ENCODE measurements at places on chromosomes 12 and 14. TPM values are rescaled to one million over a fixed set of nuclear protein-coding genes. Genes with fewer than 3 reads are reported as not detected.
A peak's percentile ranks its signal among the peaks of the same experiment; 100 is the strongest.

- peak overlapping the region; percentile 91 for H3K27ac ChIP-seq
- H3K36me3 ChIP-seq = no peaks in the 10 kb centered on the region
Observed at GRCh38 chr14:103384450-103385151, 614 bp upstream of the MARK3 start.

DNA sequence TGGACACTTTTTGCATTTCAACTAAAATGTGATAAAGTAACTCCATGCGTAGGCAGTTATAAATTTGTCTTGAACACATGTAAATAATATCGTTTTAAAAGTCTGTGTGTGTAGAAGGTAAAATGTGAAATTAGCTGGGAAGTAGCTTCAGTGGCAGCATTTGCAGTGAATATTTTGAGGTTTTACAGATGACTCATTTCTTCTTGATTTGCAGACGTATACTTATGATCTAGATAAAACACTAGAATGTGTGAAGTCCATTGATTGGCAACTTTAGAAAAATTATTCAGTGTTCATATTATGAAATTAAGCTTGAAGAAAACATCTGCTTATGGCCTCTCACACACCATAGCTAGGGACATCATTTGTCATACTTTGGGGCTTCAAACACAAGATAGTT, 788.6 kb upstream of the NOVA1 start:
- no peaks in the 10 kb centered on the region for H3K4me1 ChIP-seq
- H3K27ac ChIP-seq = no peak overlapping the region
- DNase-seq = no peak
- no peaks in the 10 kb centered on the region for H3K27me3 ChIP-seq

GRCh38 chr12:11663130-11663529, 13.7 kb downstream of the ETV6 start:
- no peak overlapping the region for H3K4me3 ChIP-seq
- DNase-seq = peak; percentile 25
- no peaks in the 10 kb centered on the region for H3K27me3 ChIP-seq
- no peaks in the 10 kb centered on the region for H3K4me1 ChIP-seq
- H3K36me3 ChIP-seq = no peaks in the 10 kb centered on the region

- no peak overlapping the region for H3K4me3 ChIP-seq
- H3K36me3 ChIP-seq = no peaks in the 10 kb centered on the region
- no peak overlapping the region for H3K27ac ChIP-seq
Observed at GRCh38 chr12:114790276-114790675, 106.3 kb upstream of the TBX3 start.

- H3K27me3 ChIP-seq = no peaks in the 10 kb centered on the region
- no peaks in the 10 kb centered on the region for H3K4me1 ChIP-seq
- H3K36me3 ChIP-seq = no peaks in the 10 kb centered on the region
- H3K4me3 ChIP-seq = no peak overlapping the region
- no peak overlapping the region for H3K27ac ChIP-seq
Observed at GRCh38 chr12:120925740-120926563, 21.8 kb upstream of the SPPL3 start.

GRCh38 chr14:77172916-77173315, 8.7 kb upstream of the TMEM63C start:
- H3K4me3 ChIP-seq = no peak overlapping the region
- DNase-seq = no peak
- H3K36me3 ChIP-seq = no peaks in the 10 kb centered on the region
- no peaks in the 10 kb centered on the region for H3K27me3 ChIP-seq
- H3K27ac ChIP-seq = no peak overlapping the region

DNA sequence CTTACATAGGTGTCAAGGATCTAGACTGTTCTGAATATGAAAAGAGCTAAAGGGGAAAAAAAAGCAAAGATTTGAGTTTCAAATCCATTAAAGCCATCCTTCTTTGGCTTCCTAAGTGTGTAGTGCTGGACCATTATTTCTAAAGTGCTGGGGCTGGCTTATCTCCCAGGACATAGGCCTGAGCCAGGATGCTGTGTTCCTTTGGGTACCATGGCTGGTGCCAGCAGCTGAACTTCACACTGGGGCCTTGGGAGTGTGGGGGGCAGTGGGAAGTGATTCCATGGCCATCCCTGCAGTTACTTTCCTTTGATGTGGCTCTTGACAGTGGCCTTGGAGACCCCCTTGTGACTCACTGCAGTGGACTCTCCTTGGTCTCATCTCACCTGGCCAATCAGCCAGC, 20.8 kb downstream of the PRMT8 start:
- no peak overlapping the region for H3K4me3 ChIP-seq
- H3K4me1 ChIP-seq = no peaks in the 10 kb centered on the region
- no peak for DNase-seq
- no peaks in the 10 kb centered on the region for H3K27me3 ChIP-seq
- H3K36me3 ChIP-seq = no peaks in the 10 kb centered on the region

GRCh38 chr12:22318108-22318737, 16.3 kb downstream of the ST8SIA1 start:
- H3K27me3 ChIP-seq = no peaks in the 10 kb centered on the region
- no peak overlapping the region for H3K4me3 ChIP-seq
- no peaks in the 10 kb centered on the region for H3K4me1 ChIP-seq
- no peak overlapping the region for H3K27ac ChIP-seq

- H3K36me3 ChIP-seq = no peaks in the 10 kb centered on the region
- peak overlapping the region; percentile 30 for H3K27ac ChIP-seq
- no peaks in the 10 kb centered on the region for H3K4me1 ChIP-seq
- DNase-seq = peak; percentile 2
Observed at GRCh38 chr14:101761881-101762529, 496 bp downstream of the PPP2R5C start.

DNA sequence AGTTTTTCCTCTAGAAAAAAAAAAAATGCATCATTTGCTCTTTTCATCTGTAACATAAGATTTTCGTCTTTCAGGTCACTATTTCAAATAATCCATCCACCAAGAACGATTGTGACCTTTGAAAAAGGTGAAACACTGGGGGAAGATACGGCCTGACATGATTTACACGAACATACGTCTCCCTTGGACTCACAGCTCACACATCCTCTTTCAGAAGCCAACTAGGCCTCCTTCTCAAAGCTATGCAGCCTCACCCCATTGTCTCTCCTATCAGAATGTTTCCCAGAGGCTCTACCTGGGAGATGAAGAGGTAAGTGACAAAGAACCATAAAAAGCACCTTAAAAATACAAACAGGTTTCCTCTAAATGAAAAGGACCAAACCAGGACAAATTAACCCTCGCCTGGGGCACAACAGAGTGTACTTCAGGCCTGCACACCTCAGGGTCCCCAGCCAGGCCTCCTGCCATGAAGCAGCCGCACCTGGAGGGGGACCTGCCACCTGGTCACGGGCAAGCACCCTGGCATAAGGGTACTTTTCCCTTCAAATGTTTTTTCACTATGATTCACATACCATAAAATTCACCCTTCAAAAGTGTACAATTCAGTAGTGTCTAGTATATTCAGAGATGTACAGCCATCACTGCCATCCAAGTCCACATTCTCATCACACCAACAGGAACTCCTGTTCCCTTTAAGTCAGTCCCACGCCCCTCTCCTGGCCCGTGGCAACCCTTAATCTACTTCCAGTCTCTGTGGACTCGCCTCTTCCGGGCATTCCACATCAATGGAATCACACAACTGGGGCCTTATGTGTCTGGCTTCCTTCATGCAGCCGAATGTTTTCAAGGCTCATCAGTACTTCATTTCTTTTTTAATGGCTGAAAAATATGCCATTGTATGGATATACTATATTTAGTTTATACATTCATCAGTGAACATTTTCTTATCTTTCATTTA, 5.4 kb downstream of the SLC15A4 start:
- peaks cover 3% of the 10 kb centered on the region for H3K36me3 ChIP-seq
- DNase-seq = peak; percentile 85
- no peak overlapping the region for H3K4me3 ChIP-seq
- peak overlapping the region; percentile 64 for H3K27ac ChIP-seq
- H3K27me3 ChIP-seq = no peaks in the 10 kb centered on the region

GRCh38 chr12:25054783-25055144, 105.9 kb upstream of the BCAT1 start:
- peaks cover 3% of the 10 kb centered on the region for H3K27me3 ChIP-seq
- H3K36me3 ChIP-seq = no peaks in the 10 kb centered on the region
- H3K27ac ChIP-seq = no peak overlapping the region

DNA sequence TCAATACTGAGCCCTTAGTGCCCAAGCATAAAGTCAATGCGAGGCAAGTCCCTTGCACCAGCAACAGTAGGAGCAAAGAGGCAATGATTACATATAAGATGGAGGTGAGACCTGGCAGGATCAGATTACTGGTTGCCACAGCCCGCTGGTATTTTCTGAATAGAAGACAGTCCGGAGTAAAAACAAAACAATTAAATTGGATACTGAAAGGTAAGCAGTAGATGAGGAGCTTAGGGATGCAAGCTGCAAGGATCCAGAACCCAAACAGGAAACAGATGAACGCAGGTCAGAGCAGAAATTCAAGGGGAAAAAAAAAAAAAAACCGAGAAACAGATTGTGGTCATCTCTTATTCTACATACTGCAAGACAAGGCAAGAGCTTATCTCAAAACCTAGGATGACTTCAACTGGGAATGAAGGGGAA, 119.6 kb downstream of the MED13L start:
- peaks cover 4% of the 10 kb centered on the region for H3K4me1 ChIP-seq
- no peaks in the 10 kb centered on the region for H3K27me3 ChIP-seq
- no peak overlapping the region for H3K4me3 ChIP-seq
- no peaks in the 10 kb centered on the region for H3K36me3 ChIP-seq
- H3K27ac ChIP-seq = no peak overlapping the region

DNA sequence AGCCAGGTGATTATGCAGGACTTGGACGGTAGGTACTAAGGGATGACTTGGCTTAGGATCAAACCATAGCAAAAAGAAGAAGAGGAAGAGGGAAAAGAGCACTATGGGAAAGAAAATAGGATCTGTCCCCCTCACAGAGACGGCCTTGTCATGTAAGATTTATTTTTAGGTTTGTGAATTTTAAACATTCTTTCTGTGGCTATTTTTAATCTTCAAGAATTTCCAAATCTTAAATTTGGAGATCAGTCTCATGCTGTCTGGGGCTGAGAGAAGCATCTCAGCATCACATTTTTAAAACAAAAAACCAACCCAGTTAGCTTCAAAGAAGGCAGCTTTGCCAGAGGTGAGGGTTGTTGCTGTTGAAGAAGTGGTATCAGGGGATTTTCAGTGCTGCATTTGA, 52.6 kb upstream of the STRN3 start:
- H3K36me3 ChIP-seq = no peaks in the 10 kb centered on the region
- H3K4me3 ChIP-seq = no peak overlapping the region
- H3K27ac ChIP-seq = no peak overlapping the region
- H3K27me3 ChIP-seq = no peaks in the 10 kb centered on the region
- H3K4me1 ChIP-seq = peaks cover 4% of the 10 kb centered on the region
- no peak for DNase-seq

DNA sequence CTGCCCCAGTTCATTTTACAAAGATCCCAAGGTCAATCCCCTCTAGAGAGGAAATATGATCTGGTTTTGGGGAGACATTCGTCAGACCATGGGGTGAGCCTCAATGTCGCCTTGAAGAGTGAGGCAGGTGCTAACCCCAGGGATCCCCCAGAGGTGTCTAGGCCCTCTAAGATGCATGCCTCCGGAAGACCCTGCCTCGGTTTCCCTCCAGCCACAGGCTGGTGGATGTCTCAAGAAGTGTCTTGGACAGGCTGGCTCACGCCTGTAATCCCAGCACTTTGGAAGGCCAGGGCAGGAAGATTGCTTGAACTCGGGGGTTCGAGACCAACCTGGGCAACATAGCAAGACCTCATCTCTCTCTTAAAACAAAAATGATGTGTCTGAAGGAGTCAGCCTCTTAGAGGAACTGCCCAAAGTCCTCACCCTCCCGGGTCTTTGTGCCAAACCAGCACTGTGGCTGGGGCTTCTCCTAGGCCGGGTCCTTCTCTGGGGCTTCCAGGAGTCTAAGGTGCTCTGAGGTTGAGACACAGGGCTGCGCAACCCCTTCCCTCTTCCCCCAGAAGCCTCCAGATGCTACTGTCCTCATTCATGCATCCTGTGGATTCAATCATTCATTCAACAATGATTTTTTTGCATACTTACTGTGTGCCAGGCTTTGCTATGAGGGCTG, 24.7 kb upstream of the BEGAIN start:
- H3K36me3 ChIP-seq = no peaks in the 10 kb centered on the region
- no peaks in the 10 kb centered on the region for H3K4me1 ChIP-seq
- H3K27ac ChIP-seq = no peak overlapping the region
- DNase-seq = no peak

DNA sequence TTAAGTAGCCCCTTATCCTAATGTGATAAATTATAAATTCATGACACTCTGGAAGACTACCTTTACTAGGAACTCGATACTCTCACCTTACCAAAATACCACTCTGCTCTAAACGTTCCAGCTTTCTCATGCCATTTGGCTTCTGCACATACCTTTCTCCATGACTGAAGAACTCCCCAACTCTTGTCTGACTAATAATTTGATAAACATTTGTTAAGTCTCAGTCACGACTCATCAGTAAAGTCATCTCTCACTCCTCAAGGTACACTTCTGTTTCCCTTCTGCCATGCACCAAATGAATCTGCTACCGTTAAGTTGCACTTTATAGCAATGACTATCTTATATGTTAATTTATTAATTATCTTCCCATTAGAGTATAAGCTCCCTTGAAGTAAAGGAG, 498.3 kb upstream of the NOVA1 start:
- H3K27me3 ChIP-seq = no peaks in the 10 kb centered on the region
- no peaks in the 10 kb centered on the region for H3K4me1 ChIP-seq
- no peak for DNase-seq

GRCh38 chr14:32393119-32393518, 64.0 kb downstream of the AKAP6 start:
- H3K27ac ChIP-seq = no peak overlapping the region
- DNase-seq = no peak
- no peaks in the 10 kb centered on the region for H3K36me3 ChIP-seq
- peaks cover 3% of the 10 kb centered on the region for H3K27me3 ChIP-seq
- no peak overlapping the region for H3K4me3 ChIP-seq
- H3K4me1 ChIP-seq = no peaks in the 10 kb centered on the region

DNA sequence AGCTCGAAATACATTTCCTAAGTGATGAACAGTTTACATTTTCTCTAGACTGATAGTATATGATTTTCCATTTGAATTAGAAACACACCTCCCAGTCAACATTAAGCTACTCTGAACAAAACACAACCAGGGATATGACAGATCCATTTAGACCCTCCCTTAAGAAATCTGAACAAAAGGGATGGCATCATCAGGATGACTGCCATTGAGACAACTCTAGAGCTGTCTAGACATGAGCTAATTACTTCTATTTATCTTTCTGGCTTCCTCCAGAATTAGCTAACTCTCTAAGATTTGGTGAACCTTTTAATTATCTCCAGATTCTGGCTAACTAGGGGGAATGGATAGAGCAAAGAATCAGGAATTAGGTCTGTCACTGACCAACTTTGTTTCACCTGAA, 92.9 kb upstream of the IGF1 start:
- H3K27me3 ChIP-seq = no peaks in the 10 kb centered on the region
- DNase-seq = no peak
- H3K4me3 ChIP-seq = no peak overlapping the region
- no peaks in the 10 kb centered on the region for H3K36me3 ChIP-seq
- no peaks in the 10 kb centered on the region for H3K4me1 ChIP-seq

- no peak for DNase-seq
- no peak overlapping the region for H3K27ac ChIP-seq
- no peak overlapping the region for H3K4me3 ChIP-seq
Observed at GRCh38 chr12:55702861-55703260, 4.8 kb downstream of the ITGA7 start.

GRCh38 chr12:38921025-38921677, 15.8 kb upstream of the CPNE8 start:
- H3K27me3 ChIP-seq = no peaks in the 10 kb centered on the region
- no peak for DNase-seq
- H3K27ac ChIP-seq = no peak overlapping the region
- H3K36me3 ChIP-seq = no peaks in the 10 kb centered on the region
- no peaks in the 10 kb centered on the region for H3K4me1 ChIP-seq

The RDH12 gene
- not detected for total RNA-seq

The DAO gene
- total RNA-seq = not detected

The LBHD2 gene
- not detected for total RNA-seq

The SMIM41 gene
- total RNA-seq = 2.0 TPM

The IGF1 gene
- total RNA-seq = 1.3 TPM

The TSHR gene
- not detected for total RNA-seq

The ACVRL1 gene
- total RNA-seq = 20.8 TPM
